ENCODE measurements at places on chromosomes 3 and 15.

- no peak for DNase-seq
These were observed 38.7 kb upstream of the FAH start for GRCh38 chr15:80114114-80114513.

DNA sequence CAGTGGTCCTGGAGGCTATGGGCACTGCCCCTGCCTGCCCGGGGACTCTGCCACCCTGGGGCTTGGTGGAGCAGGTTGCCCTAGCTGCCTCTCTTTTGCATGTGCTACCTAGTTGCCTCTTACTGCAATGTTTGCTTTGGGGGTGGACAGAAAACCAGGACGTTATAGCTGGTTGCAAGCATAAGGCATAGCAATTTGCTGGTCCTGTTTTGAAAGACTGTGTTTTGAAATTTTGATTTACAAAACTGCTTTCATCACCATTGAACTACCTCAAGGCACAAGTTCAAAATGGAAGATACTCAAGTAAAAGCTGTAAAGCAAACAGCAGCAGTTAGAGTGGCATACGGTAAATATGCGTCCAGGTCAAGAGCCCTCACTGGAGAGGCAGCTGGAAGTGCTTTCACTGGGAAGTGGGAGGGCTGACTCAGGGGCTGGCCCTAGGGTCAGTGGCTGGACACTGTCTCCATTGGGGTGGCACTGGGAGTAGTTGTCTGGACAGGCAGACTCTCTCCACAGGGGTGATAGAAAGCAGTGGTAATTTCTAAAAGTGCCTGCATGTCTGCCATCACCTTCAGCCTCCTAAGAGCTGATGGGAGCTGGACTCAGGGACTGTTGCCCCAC is 138.1 kb downstream of the CHDH start:
- no peak for DNase-seq

DNA sequence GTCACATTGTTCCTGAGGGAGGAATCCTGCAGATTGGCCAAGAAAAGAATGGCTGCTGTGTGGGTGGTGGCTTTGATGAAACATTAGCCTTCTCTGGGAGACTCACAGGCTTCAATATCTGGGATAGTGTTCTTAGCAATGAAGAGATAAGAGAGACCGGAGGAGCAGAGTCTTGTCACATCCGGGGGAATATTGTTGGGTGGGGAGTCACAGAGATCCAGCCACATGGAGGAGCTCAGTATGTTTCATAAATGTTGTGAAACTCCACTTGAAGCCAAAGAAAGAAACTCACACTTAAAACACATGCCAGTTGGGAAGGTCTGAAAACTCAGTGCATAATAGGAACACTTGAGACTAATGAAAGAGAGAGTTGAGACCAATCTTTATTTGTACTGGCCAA is 6.1 kb downstream of the PTX3 start:
- DNase-seq: no peak

DNA sequence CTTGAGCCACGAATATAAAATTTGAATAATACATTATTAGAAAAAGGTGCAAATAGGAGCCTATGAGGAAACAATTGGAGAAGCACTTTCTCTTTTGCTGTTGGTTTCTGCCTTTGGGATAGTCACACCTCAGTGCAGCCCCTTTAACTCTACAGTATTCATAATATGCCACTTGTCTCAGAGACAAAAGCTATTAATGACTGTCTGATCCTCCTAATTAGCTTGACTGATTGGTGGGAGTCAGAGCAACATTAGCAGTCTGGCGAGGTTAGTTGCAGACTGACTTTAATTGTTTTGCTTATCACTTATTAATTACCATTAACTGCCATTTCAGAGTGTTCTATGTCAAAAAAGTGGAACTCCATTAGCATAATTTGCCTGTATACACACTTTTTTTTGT is 225.0 kb upstream of the ARHGEF26 start:
- DNase-seq: no peak

- no peak for DNase-seq
These were observed 22.8 kb upstream of the ALDH1A3 start for GRCh38 chr15:100856867-100857266.

GRCh38 chr3:122621112-122621511 is 43.7 kb downstream of the PARP15 start:
- DNase-seq: no peak

GRCh38 chr3:75237477-75237876 is 426.7 kb upstream of the FRG2C start:
- DNase-seq: no peak

- DNase-seq: no peak
These were observed 34.7 kb upstream of the CCDC174 start for GRCh38 chr3:14616606-14617507.

- no peak for DNase-seq
These were observed 229.7 kb upstream of the ICE2 start for GRCh38 chr15:60708684-60709083.

DNA sequence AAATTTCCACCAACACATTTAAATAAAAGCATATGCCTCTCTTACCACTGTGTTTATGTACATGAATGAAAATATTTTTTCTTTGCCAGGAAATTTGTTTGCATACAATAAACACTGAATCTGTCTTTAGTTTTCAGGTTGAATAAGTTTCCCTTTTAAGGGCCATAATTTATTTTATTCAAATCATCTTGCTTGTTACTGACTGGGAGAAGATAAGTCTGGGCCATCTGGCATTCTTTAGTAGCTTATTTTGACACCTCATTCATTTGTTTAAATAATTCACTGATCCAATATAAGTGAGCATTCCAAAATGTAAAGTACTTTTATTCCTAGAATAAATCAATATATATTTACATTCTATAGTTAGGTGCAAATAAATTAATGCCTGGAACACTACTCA is 1001.3 kb downstream of the PLOD2 start:
- no peak for DNase-seq

DNA sequence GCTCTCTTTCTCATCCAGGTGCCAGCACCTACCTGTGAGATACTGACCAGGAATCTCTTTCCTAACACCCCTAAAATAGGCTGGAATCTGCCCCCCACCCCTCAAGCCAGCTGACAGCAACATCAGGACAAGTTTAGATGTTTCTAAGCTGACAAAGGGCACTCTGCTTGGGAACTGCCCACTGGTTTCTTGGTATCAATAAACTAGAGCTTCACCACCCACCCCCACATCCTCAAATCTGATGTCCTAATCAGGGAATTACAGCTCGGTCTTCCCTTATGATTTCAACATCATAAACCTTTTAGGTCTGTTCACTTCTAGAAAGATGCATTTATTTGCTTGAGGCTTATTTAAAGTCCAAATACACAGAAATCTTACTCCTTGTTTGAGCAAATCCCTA is 34.7 kb downstream of the CEP19 start:
- DNase-seq: no peak

- DNase-seq: no peak
These were observed 104.1 kb downstream of the ALCAM start for GRCh38 chr3:105470851-105471250.

GRCh38 chr15:55861115-55861514 is 118.2 kb upstream of the PRTG start:
- DNase-seq: no peak

DNA sequence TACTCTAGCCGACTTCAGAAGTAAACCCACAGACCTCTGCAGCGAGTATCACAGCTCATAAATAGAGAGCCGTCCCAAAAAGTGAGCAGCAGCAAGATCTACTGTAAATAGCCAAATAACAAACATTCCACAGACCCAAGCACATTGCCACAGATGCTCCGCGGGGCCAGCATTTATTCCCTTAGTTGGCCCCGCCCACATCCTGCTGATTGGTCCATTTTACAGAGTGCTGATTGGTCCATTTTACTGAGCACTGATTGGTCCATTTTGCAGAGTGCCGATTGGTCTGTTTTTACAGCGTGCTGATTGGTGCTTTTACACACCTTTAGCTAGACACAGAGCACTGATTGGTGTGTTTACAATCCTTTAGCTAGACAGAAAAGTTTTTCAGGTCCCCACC is 17.3 kb upstream of the GABRB3 start:
- DNase-seq: no peak

- DNase-seq: no peak
These were observed 150.9 kb downstream of the LRRC28 start for GRCh38 chr15:99402014-99402729.

GRCh38 chr3:187805774-187806173 is 60.5 kb upstream of the BCL6 start:
- no peak for DNase-seq

DNA sequence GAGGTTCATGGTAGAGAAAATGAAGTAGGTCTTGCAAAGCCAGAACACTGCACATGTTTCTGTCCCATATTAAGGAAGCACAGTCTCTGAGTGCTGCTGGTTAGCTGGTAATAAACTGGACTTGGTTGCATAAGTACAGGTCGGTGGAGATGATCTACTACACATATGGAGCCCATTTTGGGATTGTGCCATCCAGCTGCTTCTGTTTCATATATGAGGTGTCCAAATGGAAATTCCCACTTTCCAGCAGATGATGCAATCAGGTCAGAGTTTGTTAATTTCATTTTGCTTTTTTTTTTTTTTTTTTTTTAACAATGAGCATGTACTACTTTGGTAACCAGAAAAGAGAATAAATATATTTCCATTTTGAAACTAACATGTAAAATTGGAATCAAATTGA is 122.6 kb downstream of the SATB1 start:
- no peak for DNase-seq

- DNase-seq: no peak
These were observed 363.6 kb upstream of the CCDC54 start for GRCh38 chr3:107013641-107014040.
